Effector memory CD4-positive, alpha-beta T cell (primary cell): ENCODE measurements at places on chromosomes 7 and 10.

- no peak for DNase-seq
Measured at GRCh38 chr7:136018104-136018503, 40.9 kb upstream of the MTPN start.

GRCh38 chr7:6271060-6271658 is 1.3 kb downstream of the CYTH3 start:
- DNase-seq: no peak

- no peak for DNase-seq
Measured at GRCh38 chr7:43689115-43689514, 40.2 kb downstream of the COA1 start.

- no peak for DNase-seq
Measured at GRCh38 chr10:68784476-68784875, 42.9 kb upstream of the STOX1 start.

GRCh38 chr7:31791881-31792280 is 104.9 kb downstream of the PPP1R17 start:
- no peak for DNase-seq

DNA sequence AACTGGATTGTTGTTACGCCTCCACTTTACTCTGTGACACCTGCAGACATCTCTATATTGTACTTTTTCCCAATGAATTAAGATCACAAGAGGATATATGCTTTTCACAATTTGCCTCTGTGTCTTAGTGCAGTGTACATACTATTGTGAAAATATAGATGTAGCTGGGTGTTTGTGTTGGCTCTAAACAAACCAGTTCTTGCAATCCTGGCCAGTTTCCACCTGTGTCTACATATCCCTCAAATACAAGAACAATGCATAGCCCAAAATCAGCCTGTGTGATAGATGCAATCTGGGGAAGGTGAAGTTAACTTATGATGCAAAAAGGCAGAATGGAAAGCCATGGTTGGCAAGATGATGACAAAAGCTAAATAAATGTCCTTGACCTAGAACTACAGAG is 36.5 kb upstream of the DLD start:
- no peak for DNase-seq

DNA sequence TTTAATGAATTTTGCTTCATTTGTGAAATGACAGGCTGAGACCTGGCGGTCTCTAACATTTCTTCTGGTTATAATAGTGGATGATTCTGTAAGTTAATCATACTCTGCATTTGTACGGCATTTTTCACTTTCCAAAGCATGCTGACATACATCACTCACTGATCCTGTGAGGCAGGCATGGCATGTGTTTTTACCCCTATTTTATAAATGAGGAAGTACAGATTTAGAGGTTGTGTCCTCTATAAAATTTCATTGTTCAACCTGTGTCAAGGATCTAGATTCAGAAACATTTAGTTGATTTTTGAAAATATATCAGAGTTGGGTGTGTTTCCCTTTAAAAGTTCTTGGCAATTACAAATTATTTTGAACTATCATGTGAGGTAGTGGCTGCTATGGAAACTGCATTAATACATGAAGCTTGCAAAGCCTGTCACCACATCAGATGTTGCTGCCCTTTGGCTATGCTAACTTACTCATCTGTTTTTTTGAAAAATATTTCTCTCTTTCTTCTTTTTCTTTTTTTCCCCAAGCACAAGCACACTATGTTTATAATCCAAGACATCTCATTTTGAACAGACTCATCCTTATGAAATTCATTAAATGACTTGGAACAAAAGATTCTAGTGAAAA is 172.7 kb downstream of the GNAI1 start:
- DNase-seq: no peak

- no peak for DNase-seq
Measured at GRCh38 chr7:71627651-71628050, 495.7 kb downstream of the GALNT17 start.

DNA sequence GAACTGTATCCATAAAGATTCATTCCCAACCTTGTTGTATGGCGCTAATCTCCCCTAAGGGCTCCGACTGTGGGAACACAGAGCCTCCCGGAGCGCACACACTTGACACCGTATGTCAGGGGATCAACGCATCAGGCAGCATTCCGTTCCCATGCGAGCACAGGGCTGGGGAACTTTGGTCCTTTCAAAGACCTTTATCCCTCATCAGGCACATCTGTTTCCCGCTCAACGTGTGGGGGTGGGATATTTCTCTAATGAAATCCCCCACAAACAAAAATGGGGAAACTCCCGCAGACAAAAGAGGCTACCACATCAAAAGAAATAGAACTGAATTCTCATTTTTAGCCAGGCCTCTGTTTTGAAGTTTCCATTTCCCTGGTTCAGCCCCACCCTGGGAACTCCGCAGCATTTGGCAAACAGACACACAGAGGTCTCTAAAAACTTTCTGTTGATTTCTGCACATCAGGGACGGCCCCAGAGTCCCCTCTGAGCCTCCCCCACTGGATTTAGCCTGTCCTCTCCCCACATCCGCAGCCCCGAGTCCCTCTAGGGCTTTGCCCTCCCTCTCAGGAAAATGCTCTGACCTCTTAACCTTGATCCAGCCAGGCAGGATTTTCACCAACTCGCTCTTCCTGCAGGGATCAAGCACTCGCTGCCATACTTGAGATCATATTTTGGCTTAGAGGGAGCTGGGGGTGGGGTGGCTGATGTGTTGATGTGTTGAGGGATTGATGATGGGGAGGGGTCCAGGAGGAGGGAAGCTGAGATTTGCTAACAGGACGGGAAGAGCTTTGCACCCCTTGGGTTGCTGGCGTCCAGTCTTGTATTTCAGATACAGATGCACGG is 6.6 kb downstream of the CPA5 start:
- no peak for DNase-seq

GRCh38 chr7:143518521-143518920 is 40.8 kb downstream of the TAS2R41 start:
- DNase-seq: no peak

DNA sequence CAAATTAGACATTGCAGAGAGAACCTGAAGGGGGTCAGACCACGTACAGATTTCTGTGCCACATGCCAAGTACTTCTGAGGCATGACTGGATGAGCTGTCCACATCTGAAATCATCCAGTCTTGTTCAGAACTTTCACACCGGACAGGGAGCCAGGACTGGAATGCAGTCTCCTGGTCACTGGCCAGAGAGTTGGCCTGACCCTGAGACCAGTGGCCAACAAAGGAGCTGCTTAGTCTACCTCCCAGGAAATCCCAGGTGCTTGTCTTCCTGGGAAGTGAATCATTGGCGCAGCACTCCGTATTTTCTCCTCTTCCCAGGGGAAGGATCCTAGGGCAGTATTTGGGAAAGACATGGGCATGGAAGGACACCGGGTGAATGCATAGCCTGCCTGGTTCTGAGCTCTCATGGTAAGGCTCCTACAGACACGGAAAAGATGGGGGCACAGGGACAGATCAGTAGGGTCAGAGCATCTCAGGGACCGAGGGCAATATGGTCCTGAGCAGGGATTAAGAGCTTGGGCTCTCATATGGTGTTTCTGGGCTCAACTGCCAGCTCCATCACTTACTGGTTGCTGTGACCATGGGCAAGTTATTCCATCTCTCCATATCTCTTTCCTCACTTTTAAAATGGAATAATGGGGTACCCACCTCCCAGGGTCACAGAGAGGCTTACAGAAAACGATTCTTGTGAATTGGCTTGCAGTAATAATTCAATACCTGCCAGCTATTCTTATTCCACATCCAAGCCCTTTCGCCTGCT is 1.3 kb upstream of the SCD start:
- no peak for DNase-seq

GRCh38 chr10:97518301-97519043 is 19.7 kb downstream of the UBTD1 start:
- no peak for DNase-seq

GRCh38 chr10:86217371-86218080 is 149.1 kb downstream of the GRID1 start:
- no peak for DNase-seq

DNA sequence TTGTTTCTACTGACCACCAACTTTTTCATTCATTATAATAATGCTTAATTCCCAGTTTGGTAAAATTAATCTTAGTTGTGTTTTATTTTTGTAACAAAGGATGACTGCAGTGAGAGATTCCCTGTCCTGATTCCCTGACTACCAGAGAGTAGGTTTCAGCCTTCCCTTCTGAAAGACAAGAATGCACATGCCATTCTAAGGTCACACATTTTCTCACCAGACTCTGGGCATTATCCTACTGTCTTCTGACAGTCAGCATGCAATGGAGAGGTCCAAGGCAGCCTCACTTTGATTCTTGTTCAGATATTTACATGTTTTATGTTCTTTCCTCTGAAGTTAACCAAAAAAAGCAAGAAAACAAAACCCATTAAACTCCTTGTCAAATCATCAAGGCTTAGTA is 372.7 kb upstream of the CDC14C start:
- DNase-seq: no peak

GRCh38 chr7:46715579-46715978 is 794.5 kb upstream of the IGFBP3 start:
- no peak for DNase-seq
